Activated CD8-positive, alpha-beta memory T cell treated with anti-CD3 and anti-CD28 coated beads for 4 hours (primary cell): ENCODE measurements at places on chromosomes 4 and X.
A peak's percentile ranks its signal among the peaks of the same experiment; 100 is the strongest.

GRCh38 chrX:122591546-122591945, 592.5 kb upstream of the GRIA3 start:
- no peak for DNase-seq

- peak; percentile 13 for DNase-seq
Observed at GRCh38 chr4:128574706-128575105, 234.8 kb upstream of the JADE1 start.

DNA sequence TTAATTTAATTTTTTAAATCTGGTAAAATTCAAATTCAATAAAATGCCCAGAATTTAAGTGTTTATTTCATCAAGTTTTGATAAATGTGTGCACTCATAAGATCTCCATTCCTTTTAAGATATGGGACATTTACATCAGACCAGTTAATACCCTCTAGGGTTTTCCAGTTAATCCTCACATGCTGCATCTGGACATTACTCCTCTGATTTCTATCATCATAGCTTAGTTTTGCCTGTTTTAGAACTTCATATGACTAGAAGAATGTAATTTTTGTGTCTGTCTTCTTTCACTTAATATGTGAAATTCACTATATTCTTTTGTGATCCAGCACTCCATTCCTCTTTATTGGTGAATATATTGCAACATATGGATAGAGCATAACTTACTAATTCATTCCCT, 727.7 kb upstream of the FAM241A start:
- DNase-seq = no peak

- DNase-seq = no peak
Observed at GRCh38 chr4:8412288-8412687, 28.2 kb downstream of the ACOX3 start.

DNA sequence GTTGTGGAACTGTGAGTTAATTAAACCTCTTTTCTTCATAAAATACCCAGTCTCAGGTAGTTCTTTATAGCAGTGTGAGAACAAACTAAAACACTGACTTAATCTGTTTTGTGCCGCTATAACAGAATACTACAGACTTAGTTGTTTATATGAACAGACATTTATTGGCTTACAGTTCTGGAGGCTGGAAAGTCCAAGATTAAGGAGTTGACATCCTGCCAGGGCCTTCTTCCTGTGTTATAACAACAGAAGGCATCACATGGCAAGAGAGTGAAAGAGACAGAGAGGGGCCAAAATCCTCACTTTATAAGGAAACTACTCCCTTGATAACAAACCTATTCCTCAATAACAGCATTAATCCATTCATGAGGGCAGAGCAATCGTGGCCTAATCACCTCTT, 42.5 kb upstream of the KCNIP4 start:
- DNase-seq = no peak

- DNase-seq = no peak
Observed at GRCh38 chr4:169199184-169199583, 71.6 kb downstream of the SH3RF1 start.

GRCh38 chrX:44343412-44344141, at the start of gene EFHC2:
Gene EFHC2 (minus strand): TSS chrX:44343672. CDS start chrX:44343588, 84 bp downstream.
- peak; percentile 14 for DNase-seq

DNA sequence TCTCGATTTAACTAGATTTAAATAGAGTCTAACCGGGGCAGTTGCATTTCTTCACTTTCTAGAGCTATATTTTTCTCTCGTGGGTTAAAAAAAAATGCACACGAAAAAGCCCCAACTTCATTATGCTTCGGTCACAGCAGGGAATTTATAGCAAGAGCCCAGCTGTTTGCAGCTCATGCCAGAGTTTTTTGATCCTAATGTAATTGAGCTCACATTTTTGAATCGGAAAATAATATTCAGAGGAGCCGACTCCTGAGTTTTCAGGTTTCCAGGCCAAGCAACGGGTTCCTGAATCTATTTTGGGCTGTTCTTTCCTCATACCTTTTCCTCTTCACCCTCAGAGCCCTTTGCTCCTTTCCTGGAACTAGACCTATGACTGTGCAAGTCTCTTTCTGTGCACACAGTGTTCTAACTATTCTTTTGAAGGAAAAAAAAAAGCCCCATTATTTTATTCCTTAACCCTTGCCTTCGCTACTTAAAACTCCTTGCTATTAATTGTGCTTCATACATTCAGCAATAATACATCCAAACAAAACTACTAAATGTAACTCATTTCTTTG, 27.5 kb upstream of the ESX1 start:
- DNase-seq = no peak

GRCh38 chr4:8745826-8746225, 125.8 kb downstream of the HMX1 start:
- no peak for DNase-seq

GRCh38 chr4:156098805-156099204, 145.1 kb upstream of the CTSO start:
- no peak for DNase-seq

DNA sequence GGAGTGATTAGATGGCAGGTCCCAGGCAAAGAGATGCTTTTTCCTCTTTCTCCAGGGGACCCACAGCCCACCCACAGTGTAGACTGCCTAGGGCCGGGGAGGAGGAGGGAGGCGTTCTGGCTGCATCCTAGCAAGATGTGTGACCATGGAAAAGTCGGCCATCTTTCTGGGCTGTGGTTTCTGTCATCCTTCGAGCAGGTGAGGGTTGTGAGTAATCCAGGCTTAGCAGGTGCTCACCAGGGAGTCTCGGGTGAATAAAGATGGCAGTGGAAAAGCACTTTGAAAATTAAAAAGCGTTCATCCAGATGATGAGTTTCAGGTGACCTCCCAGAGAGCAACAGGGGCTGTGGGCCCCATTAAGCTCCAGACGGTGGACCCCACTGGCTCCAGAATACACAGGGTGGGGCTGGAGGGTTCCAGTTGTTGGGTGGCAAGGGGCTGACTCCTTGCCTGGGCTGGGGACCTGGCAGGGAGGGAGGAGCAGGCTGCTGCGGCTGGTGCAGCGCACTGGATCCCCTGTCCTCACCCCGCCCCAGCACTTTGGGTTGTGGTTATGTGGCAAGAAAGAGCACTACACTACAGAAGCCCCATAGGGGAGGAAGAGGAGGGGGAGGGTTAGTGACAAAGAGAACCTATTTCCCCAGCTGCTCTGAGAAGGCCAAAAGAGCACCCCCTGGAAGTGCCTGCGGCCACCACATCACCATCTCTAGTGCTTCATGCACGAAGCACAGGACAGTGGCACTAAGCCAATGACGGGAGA, 23.7 kb downstream of the ELF4 start:
- peak; percentile 37 for DNase-seq

DNA sequence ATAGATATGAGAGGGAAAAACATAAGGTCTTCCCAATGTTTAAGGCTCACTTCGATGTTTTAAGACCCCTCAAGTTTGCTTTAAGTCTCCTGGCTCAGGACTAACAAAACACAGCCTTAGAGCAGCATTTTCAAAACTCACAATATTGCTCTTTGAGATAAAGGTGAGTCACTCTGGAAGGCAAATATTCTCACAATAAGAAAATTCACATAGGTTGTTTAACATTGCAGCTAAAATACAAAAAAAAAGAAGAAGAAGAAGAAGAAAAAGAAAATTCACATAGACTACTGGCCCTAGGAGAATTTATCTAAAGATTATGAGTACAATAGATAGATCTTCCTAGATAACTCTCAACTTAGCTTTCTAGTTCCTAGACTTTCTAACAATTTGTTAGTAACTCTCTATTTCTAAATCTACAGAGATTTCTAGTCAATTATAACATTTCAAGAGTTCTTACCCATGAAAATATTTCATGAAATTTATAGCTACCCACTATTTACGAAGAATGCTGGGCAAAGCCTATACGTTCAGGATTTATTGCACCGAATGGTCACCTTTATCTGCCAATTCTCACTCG, 267.0 kb downstream of the CHIC1 start:
- DNase-seq = no peak

DNA sequence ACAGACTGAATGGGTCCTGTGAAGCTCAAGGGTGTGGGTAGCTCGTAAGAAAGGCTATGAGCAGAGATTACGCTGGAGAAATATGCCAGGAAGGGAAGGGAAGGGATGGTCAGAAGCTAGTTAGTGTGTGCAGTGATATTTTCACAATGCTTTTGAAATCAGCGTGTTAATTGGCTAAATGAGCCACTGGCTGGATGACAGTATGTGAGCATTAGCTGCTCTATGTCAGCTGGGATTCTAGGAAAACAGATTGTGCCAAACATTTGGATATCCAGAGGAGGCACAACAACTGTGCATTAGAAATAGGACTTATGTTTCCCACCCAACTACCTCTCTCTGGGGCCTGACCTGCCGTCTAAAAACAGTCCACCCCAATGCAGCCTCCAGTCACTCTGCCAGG, 168.5 kb downstream of the DHRSX start:
- no peak for DNase-seq

GRCh38 chr4:56129431-56129861, 180.7 kb downstream of the CEP135 start:
- no peak for DNase-seq
